Stomach (tissue), 19 donors: ENCODE measurements at places on chromosomes 2 and 18.

- no peak for DNase-seq
Measured at GRCh38 chr2:2742726-2743125, 411.7 kb upstream of the MYT1L start.

DNA sequence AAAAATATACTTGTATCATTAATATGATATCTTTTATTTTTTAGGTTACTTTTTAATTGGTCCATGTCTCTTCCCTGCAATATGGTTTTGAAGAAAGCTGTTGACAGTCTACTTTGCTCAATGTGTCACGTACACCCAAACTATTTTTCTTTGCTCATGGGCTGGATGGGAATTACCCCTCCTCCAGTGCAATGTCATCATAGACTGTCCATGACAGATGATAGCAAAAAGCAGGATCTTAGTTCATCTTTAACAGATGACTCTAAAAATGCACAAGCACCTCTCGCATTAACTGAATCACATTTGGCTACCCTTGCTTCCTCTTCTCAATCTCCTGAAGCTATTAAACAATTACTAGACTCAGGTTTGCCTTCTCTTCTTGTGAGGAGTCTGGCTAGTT lies 112.9 kb upstream of the TTC27 start:
- no peak for DNase-seq

GRCh38 chr18:54209471-54210180 lies 14.8 kb downstream of the MBD2 start:
- no peak for DNase-seq

- DNase-seq: no peak
Measured at GRCh38 chr2:165872101-165872791, 78.2 kb upstream of the GALNT3 start.

GRCh38 chr2:238420878-238421694 lies 5.6 kb upstream of the ASB1 start:
- peak; percentile 25 for DNase-seq
